BJ (cell line): ENCODE measurements at places on chromosomes 7 and 10. TPM values are rescaled to one million over a fixed set of nuclear protein-coding genes. Genes with fewer than 3 reads are reported as not detected.

GRCh38 chr10:27470885-27471284 is 33.2 kb upstream of the RAB18 start:
- DNase-seq: no peak

DNA sequence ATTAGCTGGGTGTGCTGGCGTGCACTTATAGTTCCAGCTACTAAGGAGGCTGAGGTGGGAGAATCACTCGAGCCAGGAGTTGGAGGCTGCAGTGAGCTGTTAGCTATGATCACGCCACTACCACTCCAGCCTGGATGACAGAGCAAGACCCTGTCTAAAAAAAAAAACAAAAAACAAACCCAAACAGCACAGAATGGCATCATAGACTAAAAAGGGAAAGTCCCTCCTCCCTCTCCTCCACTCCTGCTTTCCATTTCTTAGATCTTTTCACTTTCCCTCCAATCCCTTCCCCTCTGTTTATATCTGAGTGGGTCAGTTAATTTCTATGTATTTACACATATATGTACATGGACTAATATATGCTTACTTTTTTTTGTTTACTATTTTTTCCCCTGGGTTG is 10.4 kb upstream of the PIP4K2A start:
- DNase-seq: no peak

DNA sequence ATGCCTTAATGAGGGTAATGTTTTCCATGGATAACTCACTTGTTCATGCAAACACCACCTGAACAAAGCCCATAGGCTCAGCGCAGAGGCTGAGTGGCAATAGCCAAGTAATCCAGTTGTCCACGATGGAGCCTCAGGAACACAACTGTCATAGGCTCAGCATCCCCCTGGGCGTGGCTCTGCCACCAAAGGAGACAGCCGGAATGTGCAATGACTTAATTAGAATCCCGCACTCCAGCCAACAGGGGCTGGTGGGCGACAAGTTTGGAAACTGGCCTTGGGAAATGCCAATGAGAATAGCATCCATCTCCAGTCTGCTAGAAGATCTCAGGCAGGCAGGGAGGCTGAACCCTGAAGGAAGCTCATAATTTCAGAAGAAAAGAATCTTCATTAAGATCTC is 411.7 kb upstream of the NRP1 start:
- DNase-seq: no peak

DNA sequence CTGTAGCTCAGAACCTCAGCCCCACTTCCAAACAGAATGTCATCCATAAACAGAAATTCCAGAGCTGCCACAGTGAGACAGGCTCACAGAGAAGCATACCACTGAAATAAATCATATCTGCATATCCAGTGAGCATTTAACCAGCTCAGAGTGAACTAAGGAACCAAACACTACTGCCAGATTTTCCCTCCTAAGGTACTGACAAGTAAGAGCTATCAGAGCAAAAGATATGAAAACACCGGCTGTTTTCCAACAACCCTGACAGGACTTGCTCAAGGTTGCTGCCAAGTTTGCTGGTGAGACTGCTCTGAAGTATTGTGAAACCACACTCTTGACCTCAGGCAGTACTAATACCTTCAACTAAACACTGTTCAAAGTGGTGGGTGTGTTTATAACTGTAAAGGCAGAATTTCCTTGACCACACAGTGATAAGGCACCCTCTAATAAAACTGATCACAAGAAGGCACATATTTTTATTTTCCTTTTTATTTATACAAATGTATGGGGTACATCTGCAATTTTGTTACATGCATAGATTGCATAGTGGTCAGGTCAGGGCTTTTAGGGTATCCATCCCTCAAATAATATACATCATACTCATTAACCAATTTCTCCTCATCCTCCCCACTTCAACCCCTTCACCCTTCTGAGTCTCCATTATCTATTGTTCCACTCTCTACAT is 18.3 kb downstream of the SGMS1 start:
- DNase-seq: peak; percentile 82

COL17A1 gene
- 0.01 and 0.02 TPM in 2 replicates for polyA plus RNA-seq

RBM20 gene
- polyA plus RNA-seq: not detected in 2 replicates
